ENCODE measurements at places on chromosomes 5 and 9.

DNA sequence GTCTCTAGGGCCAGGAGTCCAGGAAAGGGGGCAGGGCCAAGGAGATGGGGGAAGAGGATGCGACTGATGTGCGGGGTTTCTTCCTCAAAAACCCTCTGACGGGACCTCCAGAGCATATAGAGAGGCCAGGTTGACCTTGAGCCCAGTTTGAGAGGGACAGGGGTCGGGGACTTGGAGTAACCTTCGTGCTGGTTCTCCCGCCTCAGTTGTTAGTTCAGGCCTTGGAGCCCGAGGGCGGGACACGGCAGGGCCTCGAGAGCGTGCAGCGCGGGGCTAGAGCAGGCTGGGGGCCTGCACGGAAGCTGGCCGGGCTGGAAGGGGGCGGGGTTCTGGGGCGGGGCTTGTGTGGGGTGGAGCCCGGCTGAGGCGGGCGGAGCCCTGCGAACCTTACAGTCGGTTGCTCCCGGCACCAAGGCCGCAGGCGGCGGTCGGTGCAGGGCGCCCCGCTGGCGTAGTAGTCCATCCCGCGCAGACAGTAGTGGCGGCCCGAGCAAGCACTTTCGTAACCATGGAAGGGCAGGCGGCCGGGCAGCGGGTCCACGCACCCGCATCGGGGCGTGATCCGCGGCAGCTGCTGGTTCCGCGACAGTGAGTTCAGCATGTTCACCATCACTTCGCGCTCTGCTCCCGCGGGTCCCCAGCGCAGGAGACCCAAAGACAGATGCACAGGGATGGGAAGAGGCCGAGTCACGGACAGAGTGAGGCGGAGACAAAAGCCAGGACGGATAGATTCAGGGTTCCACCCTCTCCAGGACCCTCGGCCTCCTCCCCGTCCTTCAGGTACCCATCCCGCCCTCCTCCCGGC is 4.0 kb upstream of the MYORG start:
- no peak for DNase-seq

DNA sequence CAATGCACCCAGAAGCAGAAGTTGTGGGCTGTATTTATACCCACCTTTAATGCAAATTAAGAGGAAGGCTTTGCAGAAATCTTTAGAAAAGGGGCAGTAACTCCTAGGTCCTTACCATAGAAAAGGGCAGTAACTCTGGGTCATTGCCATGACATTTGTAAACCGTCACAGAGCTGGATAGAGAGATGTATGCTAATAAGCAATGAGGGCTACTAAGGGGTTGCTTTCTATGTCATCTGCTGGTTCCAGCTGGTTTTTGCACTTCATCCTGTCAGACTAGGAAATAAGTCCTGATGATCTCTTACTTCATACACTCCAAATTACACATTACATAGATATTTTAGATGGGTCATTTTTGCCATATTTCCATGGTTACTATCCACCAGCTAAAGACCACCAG is 299.1 kb upstream of the TYRP1 start:
- no peak for DNase-seq

DNA sequence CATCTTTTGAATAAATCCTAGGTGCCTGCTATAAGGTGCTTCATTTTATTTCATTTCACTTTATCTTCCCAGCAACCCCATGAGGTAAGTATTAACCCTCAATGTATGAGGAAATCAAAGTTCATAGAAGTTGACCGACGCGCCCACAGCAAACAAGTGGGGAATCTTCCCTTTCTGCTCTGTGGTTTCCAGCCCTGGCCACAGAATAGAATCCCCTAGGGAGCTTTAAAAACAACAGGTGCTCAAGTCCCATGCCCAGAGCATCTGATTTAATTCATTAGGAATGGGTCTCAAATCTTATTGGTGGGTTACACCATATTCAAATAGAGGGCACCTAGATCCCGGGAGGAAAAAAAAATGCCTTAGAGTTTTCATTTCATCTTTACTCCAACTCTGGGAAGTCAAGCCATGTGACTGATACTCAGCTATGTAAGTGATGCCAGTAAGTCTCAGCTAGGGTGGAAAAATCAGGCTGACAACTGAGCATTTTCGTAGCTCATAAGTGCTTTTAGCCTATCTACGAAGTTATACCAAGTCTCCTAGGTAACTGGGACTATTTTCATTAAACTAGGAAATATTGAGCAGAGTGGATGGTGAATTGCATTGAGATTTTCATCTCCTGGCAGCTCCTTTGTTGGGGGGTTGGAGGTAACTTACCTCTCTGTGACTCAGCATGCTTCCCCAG is 353.4 kb upstream of the SLC30A5 start:
- no peak for DNase-seq

- no peak for DNase-seq
These were observed 134.9 kb upstream of the FBXL7 start for GRCh38 chr5:15365070-15365469.

GRCh38 chr5:65774346-65774745 is 52.3 kb downstream of the NLN start:
- no peak for DNase-seq
